GM19239 (cell line): ENCODE measurements at places on chromosomes 3 and 15.

DNA sequence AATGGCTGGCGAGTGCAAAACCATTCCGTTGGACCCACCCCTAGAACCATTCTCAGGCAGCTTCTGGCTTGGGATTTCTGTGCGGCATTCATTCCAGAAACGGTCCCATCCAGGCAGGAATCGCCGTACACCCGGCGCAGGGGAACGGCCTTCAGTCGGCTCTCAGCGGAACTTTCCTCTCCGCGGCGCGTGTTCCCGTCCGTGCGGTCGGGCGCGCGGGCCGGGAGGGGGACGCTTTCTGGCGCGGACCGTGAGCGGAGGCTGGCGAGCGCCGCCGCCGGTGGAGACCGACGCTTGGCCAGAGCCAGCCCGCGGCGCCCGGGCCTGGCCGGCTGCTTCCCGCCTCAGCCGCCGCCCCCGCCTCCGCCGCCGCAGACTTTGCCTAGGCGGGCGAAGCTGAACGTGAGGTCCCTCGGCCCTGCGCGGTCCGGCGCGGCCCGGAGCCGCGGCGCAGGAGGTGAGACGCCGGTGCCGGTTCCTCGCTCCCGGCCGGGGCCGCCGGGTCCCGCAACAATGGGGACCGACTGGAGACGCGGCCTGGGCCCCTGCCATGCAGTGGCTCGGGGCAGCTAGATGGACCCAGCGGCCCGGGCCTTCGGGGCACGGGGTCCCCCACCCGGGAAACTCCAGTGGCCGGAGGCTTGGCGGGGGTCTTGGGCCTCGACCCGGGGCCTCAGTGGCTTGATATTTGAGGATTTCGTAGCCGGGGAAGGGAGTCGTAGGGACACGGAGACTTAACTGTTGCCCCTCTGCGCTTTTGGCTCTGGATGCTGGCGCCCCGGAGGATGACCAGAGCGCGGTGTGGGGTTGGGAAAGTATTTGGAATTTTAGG lies at the start of gene RAD54L2:
TSS of gene RAD54L2 (plus strand) at position 261 of the 832 bp plus-strand sequence. CDS start 51,702 bp downstream, outside the sequence.
- DNase-seq, result peak; percentile 83

DNA sequence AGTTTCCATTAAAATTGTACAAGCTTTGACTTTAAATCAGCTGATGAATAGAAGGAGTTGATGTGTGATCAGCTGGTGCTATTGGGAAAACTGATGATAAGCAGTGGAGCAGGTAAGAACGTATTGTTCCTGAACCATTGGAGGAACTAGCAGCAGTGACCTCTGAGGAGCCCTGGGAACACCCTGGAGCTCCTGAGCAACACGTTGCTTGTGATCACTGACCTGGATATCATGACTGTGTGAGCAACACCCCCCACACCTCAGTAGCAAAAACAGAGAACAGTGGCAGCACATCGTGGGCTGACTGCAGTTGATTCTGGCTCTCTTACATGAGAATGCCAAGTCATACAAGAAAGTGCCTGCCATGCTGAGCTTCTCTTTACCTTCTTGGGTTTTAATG lies 72.9 kb downstream of the BLM start:
- DNase-seq, result no peak

GRCh38 chr15:64857421-64857820 lies 15.7 kb downstream of the PLEKHO2 start:
- no peak for DNase-seq

DNA sequence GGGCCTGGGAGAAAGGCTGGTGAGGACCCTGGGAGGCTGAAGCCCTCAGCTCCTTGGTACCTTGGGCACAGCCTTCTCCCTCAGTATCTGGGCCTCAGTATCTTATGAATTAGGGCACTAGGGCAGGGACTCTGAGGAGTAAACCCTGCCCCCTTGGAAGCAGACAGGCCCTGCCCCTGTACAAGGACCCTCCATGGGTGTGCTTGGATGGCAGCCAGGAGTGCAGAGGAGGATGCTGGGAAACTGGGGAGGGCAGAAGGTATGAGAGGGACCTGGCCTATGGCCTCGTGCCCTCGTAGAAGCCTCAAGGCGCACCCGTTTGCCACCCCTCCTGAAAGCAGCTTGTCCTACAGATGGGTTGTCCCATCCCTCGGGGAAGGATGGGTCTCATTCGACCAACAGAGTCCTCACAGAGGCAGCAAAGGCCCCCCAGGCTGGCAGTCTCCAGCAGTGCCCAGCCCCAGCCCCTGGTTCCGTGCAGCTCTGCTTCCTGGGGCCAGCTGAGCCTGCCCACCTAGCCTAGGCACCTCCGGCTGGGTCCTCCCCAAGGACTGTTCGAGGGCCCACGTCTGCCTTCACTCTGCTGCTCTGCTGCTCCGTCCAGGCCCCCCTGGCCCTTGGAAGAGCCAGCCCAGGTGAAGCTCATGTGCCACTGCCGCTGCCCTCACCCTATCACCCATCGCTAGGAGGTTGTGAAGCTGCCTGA lies 15.3 kb upstream of the SEMA3F start:
- DNase-seq, result no peak

DNA sequence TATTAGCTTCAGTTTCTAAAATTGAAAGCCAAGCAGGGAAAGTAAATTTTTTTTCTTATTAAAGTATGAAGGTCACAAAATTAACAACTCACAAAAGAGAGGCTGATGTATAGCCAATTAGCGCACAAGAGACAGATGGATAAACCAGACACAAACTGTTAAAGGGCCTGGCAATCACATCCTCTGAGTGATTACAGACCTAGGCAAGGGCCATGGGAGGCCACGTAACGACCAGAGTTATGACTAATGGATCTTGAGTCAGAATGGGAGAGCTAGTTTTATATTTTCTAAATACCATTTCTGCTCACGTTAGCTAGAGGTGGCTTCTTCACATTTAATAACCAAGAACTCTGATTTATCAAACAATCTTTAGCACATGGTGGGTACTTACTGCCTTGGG lies 17.8 kb upstream of the SCAMP5 start:
- no peak for DNase-seq

DNA sequence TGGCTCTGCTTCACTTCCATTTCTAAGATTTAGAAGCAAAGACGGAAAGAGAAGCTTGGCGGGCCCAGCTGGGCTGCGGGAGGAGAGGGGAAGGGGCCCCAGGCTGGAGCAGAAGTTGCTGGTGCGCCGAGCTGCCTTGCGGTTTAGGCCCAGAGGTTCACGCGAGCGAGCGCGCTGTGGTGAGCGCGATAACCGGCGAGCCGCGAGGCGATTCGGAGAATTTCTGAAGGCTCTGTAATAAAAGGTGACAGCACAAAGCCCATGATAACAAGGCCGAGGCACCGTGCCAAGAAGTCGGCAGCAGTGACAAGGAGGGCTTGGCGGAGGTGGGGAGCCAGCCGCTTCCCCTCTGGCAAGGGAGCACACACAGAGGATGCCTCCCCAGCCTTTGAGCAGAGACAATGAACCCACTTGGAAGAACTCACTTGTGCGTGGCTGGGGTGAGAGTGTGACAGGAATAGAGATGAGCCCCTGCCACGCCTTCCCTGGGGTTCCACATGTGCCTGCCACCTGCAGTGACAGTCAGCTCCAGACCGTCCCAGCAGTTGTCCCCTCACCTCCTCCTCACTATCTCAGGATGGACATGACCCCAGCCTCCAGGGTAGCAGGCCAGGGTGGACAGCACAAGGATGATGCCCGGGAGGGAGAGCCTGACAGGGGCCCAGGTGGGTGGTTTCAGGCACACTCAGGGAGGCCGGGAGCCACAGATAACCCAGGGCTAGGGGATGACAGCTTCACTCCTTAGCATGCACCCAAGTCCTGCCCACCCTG lies 315.2 kb downstream of the UACA start:
- no peak for DNase-seq

DNA sequence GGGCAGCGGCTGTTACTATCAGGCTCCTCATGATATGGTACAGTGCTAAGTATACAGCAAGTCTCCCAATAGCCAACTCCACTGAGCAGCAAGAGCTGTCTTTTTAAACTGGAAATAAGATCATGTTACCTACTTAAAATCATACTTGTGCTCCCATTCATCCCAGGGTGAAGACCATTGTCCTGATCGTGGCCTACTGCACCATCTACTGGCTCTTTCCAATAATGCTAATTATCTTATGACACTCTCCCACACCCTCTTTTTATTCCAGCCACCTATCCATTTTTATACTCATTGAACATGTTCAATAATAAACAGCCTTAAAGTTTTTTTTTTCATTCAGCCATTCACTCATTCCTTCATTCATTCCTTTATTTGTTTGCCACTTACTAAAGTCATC lies 117.7 kb downstream of the GBE1 start:
- no peak for DNase-seq

- no peak for DNase-seq
These were observed 13.9 kb downstream of the CCR5AS start for GRCh38 chr3:46393011-46393410.

- no peak for DNase-seq
These were observed 12.8 kb downstream of the KBTBD13 start for GRCh38 chr15:65089206-65089824.

DNA sequence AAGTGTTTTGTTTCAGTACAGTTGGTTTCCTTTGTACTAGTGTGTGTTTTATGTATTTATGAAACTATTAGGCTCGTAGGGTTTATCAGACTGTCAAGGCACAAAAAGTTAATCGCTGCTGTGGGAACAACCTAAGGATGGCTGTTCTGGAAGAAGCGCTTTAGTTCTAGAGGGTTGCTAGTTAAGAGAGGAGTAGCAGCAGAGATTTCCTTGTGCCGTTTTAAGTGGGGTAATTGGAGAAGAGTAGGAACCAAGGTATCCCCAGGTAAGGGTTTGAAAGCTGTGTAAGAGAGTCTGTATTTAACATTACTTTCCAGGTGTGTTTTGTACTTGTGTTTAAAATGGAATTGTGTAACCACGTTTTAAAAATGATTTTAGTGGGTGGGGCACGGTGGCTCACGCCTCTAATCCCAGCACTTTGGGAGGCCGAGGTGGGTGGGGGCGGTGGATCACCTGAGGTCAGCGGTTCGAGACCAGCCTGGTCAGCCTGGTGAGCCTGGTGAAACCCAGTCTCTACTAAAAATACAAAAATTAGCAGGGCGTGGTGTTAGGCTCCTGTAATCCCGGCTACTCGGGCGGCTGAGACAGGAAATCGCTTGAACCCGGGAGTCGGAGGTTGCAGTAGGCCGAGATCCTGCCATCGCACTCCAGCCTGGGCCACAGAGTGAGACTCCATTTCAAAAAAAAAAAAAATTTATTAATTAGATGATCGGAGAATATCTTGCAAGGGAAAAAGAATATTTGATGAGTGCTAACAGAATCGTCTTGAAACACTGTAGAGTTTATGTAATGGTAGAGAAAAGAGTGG lies 2.6 kb downstream of the MORF4L1 start:
- DNase-seq, result no peak

DNA sequence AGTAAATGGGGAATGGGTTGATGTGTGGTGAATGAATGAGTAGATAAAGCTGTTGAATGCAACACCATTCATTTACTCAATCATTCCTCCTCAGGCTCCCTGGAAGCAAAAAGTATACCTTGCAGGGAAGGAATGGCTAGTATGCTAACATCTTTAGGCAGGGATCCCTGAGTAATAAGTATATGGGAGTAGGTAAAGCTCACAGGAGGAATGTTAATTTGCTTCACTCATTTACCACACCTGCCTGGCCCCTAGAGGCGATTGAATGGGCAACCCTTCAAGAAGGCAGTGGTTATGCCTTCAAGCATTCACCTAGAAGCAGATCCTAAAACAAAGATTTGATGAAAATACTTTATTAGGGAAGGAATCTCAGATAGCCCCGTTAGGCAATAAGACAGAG lies 208.7 kb upstream of the GADL1 start:
- no peak for DNase-seq

GRCh38 chr3:67418426-67419217 lies 235.8 kb downstream of the SUCLG2 start:
- no peak for DNase-seq

DNA sequence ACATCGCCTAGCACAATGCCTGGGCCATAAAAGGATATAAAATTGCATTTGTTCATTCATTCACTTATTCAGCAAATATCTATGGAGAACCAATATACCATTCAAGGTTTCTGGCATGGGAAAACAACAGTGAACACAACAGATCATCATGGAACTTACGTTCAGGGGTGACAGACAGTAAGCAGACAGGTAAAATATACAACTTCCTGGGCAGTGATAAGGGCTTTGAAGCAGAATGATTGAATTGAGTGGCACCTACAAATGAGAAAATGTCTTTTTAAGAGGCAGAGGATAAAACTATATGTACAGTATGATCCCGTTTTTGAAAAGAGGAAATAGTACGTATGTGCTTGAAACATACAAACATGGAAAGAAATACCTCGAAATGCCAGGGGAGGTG lies 39.2 kb downstream of the CMTM7 start:
- DNase-seq, result no peak

- DNase-seq, result no peak
These were observed 12.9 kb downstream of the VPS18 start for GRCh38 chr15:40906991-40907802.

- no peak for DNase-seq
These were observed 375.2 kb downstream of the FGF12 start for GRCh38 chr3:192352142-192352541.

- no peak for DNase-seq
These were observed 218.7 kb upstream of the CHRNA7 start for GRCh38 chr15:31811641-31812040.

DNA sequence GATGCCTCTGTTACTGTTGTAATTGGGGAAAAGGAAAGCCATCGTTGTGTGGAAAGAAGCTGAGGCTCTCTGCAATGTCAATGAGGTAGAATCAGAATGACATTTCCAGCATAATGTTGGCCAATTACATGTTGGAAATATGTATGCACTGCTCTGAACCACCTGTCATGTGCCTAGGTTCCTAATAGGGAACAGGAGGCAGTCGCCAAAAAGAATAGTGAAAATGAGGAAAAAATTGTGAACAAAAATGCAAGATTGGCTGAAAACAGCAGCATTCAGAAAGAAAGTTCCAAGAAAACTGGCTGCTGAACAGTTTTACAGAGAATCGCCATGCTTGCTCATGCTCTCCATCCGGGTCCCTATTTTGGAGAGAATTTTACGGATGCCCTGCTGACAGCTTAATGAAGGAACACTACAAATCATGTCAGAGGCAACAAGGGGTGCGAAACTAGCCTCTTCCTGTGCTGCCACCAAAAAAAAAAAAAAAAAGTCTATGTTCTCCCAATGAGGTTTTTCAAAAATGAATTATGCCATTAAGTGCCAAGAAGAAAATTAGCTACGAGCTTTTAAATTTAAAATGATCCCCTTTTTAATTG lies 305.9 kb upstream of the ARRDC4 start:
- no peak for DNase-seq
